SK-N-SH (cell line): ENCODE measurements at places on chromosomes 7 and 10.
A peak's percentile ranks its signal among the peaks of the same experiment; 100 is the strongest.

- no peak for DNase-seq
Observed at GRCh38 chr10:117542706-117543224, at the start of gene EMX2. EMX2 (plus strand) TSS chr10:117542746; CDS start chr10:117543268, 522 bp downstream.

GRCh38 chr10:129706523-129706922 lies 239.5 kb downstream of the MGMT start:
- no peak for DNase-seq

DNA sequence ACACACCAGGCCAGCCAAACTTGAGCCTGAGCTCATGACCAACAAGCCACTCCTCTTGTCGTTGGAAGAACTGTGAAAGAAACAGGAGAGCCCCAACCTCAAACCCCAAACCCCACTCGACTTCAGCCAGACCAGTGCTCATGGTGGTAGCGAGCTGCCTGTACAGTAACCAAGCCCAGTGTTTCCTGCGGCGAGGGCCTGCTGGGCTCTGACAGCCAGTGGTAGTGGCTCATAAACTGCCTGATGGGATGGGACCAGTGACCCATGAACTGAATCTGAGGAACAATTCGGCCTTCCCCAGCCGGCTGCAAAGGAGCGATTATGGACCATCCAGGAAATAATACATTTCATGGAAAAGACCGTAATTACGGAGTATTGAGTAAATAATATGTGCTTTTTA lies 191.9 kb downstream of the RPS24 start:
- no peak for DNase-seq

DNA sequence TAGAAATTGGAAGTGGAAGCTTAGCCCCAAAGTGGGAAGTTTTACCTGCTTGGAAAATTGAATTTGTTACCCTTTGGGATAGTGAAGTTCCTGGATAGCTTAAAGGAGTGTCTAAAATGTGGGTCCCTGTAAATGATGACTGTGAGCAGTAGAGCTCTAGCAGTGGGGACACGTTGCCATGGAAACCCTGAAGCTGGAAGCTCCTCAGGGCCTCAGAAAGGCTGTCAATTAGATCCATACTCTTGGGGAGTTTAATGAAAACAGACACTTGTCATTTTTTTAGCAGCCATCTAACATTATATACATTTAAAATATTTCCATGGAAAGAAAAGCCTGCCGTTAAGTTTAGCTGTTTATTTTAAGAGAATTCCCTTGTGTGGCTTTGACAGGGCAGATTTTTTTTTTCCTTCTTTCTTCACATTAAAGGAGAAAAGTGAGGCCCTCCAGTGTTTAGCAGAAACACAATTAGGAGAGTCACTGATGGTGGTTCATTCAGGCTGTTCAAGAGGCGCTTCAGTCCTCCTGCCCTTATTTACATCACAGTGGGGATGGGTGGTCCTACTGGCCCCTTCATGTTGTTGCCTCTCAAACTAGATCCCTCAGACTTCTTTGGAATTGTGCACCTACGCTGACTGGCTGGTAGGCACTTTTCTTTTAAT lies 518.4 kb downstream of the CCSER2 start:
- DNase-seq, result no peak

- no peak for DNase-seq
Observed at GRCh38 chr7:2575046-2575732, 16.4 kb downstream of the IQCE start.

- DNase-seq, result no peak
Observed at GRCh38 chr10:60662917-60663614, 115.2 kb upstream of the CDK1 start.

- no peak for DNase-seq
Observed at GRCh38 chr10:78349165-78349516, 315.5 kb downstream of the RPS24 start.

DNA sequence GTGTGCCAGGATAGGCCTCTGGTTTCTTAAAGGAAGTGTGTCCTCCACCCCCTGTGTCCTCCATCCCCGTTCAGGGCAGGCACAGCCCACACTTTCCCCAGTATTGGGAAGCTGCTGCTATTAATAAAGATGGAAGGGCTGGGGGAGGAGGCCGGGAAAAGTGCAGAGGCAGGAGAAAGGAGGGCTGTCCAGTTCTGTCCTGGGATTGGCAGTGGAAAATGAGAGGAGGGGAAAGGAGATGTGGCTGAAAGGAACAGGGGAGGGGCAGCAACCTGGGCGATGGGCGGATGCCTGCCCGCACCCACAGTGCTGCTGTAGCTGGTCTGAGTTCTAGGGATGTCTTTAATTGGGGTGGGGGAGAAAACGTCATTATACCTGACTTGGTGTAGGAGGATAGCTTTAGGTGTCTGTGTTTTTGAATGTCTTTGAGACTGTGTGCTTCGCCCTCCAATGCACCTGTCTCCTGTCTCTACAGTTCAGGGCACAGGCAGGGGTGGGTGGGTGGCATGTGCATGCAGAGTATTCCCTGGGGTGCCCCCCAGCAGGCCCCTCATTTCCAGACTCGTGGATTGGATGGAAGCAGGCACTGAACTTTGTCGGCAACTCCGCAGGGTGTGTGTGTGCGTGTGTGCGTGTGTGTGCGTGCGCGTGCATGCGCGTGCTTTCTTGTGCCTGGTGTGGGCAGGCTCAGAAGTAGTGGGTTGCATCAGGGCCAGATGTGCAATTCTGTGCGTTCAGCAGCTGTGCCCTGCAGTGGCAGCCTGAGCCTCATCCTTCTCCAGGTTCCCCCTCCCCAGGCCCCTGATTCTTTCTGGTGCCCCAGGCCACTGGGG lies 2.5 kb downstream of the TRIM8 start:
- peak; percentile 73 for DNase-seq

DNA sequence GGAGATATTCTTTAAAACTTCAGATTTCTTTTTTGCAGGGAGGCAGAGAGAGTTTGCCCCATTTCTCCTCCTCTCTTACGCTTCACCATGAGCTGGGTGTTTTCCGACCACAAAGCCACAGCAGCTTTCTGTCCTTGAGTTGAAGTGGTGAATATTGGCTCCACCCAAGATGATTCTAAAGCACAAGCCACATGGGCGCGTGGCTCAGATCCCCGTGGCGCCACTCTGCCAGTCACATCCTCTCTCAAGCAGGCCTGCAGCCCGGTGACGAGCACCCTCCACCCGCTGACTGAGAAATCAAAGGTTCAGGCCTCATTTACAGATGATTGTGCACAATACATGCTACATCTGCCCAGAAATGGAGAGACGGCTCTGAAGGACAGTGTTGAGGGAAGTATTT lies 27.6 kb upstream of the RNF32 start:
- no peak for DNase-seq

DNA sequence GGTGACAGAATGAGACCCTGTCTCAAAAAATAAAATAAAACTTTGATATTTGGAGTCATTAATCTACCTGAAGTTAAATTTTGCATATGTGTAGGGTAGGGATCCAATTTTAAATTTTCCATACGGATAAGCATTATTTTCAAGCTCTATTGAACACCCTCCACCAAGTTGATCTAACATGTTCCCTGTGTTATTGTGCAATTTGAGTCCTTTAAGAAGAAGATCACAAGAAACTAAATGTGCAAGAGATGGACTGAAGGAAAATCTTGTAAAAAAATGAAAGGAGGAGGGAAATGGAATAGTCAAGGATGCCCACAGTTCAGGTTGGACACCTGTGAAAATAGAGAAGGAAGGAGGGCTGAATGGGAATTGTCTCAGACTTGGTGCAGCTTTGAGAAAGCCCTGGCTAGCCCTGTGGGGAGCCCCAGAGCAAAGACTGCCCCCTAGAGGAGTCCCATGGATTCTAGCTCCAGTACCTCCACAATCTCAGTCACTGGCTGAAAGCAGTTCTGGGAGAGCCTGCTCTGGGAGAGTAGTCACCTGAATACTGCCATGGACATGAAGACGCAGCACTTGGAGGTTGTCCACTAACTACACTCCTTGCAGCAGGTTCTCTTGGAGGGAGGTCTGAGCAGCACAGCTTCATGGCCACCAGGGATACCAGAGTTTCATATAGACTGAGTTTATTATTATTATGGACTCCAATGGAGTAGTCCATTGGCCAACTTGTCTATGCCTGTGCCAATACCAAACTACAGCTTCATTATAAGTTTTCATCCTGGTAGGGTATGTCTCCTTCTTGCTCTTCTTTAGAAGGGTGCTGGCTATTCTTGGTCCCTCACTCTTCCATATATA lies 5.7 kb upstream of the TIAL1 start:
- DNase-seq, result no peak

GRCh38 chr7:69677881-69678493 lies 79.7 kb downstream of the AUTS2 start:
- no peak for DNase-seq

DNA sequence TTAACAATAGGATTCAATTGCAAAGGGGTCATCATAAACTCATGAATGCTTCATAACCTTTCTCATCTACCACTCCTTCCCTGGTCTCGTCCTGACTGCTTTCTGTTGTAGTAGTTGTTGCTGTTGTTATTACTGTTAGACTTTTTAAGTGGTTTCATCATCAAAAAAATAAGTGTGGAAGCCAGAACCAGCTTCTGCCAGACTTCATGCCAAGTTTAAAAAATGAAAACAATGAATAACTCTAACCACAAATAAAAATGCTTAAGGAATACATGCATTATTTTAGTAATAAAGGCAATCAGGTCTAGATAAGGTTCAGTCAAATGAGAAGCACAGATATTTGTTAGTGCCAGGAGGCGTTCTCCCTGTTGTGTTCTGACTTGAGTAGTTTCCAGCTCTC lies 85.4 kb downstream of the PCLO start:
- no peak for DNase-seq

DNA sequence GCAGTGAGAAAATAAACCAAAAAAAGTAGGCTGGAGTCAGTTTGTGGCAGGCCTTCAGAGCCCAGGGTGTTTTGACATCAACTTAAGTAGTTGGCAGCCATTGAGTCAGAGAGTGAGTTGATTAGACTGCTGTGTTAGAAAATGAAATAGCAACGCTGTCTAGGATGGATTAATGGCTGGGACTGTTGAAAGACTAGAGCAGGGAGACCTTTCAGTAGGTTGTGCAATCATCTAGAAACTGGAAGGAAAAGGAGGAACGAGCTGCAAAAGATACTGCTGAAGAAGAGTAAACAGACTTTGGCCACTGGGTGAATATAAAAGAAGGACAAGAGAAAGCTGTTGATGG lies 28.6 kb upstream of the TRIL start:
- no peak for DNase-seq

- DNase-seq, result no peak
Observed at GRCh38 chr10:44968500-44969400, 9.1 kb downstream of the RASSF4 start.

GRCh38 chr7:12637819-12638592 lies 49.4 kb upstream of the ARL4A start:
- peak; percentile 19 for DNase-seq

DNA sequence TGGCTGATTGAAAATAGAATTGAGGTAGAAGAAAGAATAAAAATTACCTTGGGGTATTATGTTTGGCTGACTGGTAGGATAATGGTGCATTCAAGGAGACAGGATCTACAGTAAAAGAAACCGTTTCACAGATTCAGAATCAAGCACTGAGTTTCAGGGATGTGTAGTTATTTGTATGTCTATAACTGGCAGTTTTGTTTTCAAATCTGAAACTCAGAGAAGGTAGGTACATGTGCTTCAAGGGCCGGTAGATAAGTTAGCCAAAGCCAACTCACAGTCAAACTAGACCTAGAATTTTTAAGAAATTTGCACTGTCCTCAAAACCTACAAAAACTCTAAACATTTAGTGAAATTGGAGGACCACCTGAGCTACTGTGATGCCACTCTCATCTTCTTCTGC lies 191.5 kb downstream of the FOXP2 start:
- no peak for DNase-seq

- no peak for DNase-seq
Observed at GRCh38 chr10:103265717-103266329, 11.1 kb upstream of the INA start.

GRCh38 chr10:78971094-78971682 lies 97.6 kb upstream of the ZMIZ1 start:
- DNase-seq, result no peak

GRCh38 chr10:108608860-108609259 lies 1314.5 kb downstream of the XPNPEP1 start:
- DNase-seq, result no peak

DNA sequence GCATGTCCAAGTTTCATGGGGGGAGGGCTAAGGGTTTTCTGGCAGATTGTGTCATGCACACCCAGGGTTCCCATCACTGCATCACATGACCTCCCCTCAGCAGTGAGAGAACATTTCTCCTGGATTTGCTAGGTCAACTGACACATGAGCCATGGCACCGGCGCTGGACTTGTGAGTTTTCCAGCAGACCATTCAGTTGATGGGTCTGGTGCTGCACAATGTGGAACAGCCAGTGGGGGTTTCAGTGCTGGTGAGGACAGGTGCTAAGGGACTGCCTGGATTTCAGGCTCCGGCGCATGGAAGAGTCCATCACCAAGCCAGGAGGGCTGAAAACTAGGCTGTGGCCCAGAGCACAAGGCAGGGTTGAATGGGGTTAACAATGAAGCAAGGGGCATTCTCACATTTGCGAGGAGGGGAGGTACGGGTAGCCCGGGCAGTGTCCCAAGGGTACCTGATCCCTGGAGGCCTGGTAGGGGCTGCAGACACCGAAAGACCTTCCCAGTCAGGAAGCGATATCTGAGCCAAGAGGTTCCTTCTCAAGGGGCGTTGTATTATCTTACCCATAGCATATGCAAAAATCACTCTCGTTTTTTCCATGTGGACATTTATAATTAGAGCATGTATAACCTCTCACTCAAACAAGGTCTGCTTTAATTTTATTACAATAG lies 203.0 kb downstream of the TNS3 start:
- DNase-seq, result no peak

DNA sequence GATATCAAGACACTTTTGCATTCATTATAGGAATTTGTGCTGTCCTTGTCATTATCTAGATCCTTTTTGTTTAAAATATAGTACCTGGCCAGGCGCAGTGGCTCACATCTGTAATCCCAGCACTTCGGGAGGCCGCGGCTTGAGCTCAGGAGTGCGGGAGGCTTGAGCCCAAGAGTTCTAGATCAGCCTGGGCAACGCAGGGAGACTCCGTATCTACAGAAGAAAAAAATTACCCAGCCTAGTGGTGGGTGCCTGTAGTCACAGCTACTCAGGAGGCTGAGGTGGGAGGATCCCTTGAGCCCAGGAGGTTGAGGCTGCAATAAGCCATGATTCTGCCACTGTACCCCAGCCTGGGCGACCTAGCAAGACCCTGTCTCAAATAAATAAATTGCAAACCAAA lies 621 bp upstream of the MORN4 start:
- no peak for DNase-seq

- DNase-seq, result no peak
Observed at GRCh38 chr10:47450442-47450841, 33.5 kb downstream of the ANXA8 start.

- DNase-seq, result no peak
Observed at GRCh38 chr7:30879139-30880124, 32.2 kb upstream of the AQP1 start.

GRCh38 chr10:102470579-102471546 lies 19.5 kb upstream of the C10orf95 start:
- DNase-seq, result no peak
